ENCODE measurements at places on chromosomes 2 and 18.

GRCh38 chr18:40215979-40216378 lies 1739.1 kb upstream of the PIK3C3 start:
- DNase-seq: no peak

- DNase-seq: no peak
These were observed 17.7 kb downstream of the PAX8 start for GRCh38 chr2:113260991-113261390.

GRCh38 chr2:122660786-122661634 lies 905.6 kb downstream of the TSN start:
- no peak for DNase-seq

DNA sequence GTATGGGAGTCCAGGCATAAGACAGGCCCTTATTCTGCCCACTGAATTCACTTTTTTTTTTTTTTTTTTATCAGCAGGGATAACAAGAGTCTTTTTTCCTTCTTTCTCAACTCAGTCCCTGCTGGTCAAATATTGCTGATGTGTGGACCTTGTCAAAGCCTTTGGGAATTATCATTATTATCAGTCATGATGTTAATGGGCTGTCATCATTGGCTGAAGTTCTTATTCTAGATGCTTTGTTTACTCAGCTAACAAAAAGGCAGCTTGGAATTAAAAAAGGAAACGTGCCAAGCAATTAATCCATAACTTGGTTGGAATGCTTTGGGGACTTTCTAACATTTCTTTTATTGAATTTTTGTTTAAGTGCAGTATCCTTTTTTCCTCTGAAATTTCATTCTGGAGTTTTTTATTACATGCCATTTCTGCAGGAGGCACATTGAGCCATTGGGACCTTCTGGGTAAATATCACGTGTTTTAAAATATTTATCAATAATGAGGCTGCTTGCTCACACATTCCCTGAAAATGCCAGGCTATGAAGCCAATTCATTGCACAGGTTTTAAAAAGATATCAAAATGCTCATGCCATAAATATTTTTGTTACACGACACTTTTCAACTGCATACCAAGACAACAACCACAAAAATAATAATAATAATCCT lies 246.3 kb downstream of the TXNL1 start:
- DNase-seq: no peak

GRCh38 chr18:35912332-35912731 lies 60.1 kb upstream of the RMP24 start:
- no peak for DNase-seq

- peak; percentile 11 for DNase-seq
These were observed 104.1 kb downstream of the CHN1 start for GRCh38 chr2:174901075-174901474.

DNA sequence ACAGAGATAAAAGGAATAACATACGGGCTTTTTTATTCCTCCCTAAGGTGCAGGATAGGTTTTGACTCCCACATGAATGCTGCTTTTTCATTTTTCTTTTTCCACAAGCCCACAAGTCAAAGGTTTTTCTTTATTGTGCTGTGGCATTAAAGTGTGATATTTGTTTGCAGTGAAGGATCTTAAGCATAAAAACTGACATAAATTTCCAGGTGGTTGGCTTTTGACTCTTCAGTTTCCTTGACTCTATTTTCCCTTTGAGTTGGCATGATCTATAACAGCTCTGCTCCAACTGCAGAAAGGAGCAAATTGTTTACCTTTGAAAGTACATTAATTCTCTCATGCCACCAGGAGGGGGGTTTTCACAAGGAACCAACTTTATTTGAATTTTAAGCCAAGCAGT lies 326.2 kb upstream of the FAM98A start:
- DNase-seq: no peak

DNA sequence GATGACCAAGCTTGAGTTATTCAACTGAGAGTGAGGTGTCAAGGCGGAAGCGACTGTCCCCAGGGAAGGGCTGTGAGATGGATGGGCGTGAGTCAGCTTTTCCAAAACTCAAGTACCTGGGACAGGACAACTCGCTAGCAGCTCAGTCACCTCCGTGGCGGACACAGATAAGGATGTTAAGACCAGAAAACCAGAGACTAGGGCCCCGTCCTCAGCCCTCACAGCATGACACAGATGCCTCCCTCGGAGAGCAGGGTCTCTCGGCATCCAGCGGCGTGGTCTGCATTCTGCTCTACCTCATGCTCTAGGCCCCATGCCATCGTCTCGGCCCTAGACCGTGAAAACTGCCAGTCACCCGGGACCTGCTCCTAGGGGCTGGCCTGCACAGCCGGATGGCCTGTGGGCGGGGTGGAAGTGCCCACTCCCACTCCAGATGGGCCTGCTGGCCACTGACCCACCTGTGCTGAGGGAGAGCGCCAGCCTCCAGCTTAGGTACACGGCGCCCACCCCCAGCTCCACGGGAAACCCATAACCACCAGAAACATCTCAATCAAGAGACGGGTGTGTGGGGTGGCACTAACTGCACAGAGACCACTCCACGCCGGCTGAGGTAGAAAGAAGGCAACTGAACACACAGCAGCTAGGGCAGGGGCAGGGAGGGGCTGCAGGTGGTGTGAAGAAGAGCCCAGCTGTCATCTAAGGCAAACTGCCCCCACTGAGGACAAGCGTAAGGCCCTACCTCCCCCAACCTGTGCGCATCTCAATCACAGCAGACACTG lies 39.8 kb downstream of the ANO7 start:
- no peak for DNase-seq

- DNase-seq: no peak
These were observed 231.1 kb downstream of the GBX2 start for GRCh38 chr2:235937087-235937486.

- no peak for DNase-seq
These were observed 19.0 kb downstream of the DYM start for GRCh38 chr18:49441338-49441938.

DNA sequence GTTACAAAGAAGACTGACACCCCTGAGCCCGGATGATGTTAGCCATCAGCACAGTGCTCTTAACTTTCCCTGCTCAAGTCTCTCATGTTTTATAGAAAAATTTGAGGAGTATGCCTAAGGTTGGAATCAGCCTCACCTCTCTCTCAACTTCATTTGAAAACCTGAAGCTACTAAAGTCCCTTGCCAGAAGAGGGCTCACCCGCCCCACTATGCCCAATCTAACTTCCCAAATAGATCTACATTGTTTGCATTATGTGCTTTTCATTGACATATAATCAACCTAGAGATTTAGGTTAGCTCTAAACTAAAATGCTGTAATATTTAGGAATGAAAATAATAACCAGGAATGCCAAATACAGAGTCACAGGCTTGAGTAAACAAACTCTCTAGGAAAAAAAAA lies 305.4 kb downstream of the NCKAP5 start:
- no peak for DNase-seq

DNA sequence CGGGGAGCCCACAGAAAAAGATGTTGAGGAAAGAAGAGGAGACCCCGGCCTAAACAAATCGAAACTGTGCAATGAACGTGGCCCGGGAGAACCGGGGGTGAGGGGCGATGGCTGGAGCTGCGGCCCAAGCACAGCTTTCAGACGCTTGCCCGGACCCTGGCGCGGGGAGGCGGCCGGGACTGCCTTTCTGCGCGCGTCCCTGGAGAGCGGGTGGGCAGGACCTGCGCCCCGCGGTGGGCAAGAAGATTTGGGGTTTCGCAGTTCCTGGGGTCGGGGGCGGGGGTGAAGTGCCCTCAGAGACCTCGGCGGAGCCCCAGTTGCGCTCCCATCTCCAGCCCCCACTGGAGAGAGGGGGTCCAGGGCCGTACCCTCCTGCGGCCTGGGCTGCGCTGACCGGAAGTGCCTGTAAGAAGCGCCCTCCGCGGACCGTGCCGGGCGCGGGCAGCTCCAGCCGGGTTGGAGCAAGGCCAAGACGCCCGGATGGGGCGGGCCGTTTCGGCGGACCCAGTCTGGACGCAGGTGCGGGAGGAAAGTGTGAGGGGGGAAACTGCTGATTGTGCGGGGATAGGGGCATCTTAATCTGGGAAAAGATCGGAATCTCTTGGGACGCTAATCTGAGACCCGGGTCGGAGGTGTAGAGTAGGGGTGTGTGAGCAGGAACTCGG lies 11.6 kb downstream of the EN1 start:
- DNase-seq: no peak

DNA sequence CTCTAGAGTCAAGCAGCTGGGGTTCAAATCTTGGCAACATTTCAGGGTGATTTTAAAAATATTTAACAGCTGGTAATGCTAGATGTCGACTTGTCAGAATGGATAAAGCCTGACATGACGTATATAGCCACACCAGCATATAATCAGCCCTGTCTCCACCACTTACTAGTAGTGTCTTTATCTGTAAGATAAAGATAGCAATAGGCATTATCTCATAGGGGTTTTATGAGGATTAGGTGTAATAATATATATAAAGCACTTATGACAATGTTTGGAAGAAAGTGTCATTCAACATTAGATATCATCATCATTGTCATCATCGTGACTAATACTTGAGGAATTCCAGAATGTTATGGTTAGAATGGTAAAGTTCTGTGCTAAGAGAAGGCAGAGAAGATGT lies 369.0 kb upstream of the CWC22 start:
- DNase-seq: no peak

- DNase-seq: no peak
These were observed 5.6 kb downstream of the RAB12 start for GRCh38 chr18:8614875-8615274.

- no peak for DNase-seq
These were observed 25.1 kb downstream of the CSRNP3 start for GRCh38 chr2:165494573-165494972.

DNA sequence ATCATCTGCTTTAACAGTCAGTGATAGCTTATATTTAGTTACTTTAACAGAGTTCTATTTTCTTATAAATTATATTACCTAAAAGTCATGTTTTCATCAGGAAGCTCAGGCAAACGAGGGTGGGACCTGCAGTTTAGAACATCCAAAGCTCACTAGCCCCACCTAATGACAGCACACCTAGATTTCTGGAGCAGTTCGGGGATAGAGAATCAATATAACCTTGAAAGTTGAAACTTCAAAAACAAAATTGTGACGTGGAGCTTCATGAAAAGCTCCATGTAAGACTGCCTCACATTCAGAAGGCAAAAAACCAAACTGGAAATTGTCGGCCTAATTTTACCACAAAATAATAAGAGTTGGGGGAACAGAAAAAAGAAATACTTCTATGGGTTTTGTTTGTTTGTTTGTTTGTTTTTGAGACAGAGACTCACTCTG lies 185.9 kb upstream of the CCDC150 start:
- DNase-seq: peak; percentile 48

Data from activated naive CD8-positive, alpha-beta T cell treated with anti-CD3 and anti-CD28 coated beads, Interleukin-2, amount 50 U/mL, for 24 hours (primary cell).